ENCODE measurements at places on chromosomes 6 and 20.
A peak's percentile ranks its signal among the peaks of the same experiment; 100 is the strongest.

- no peak for DNase-seq
Measured at GRCh38 chr20:22542427-22542826, 41.9 kb downstream of the FOXA2 start.

- DNase-seq = no peak
Measured at GRCh38 chr20:7773511-7773910, 166.7 kb downstream of the HAO1 start.

GRCh38 chr6:1226277-1227099 is 85.4 kb upstream of the FOXQ1 start:
- DNase-seq = no peak

DNA sequence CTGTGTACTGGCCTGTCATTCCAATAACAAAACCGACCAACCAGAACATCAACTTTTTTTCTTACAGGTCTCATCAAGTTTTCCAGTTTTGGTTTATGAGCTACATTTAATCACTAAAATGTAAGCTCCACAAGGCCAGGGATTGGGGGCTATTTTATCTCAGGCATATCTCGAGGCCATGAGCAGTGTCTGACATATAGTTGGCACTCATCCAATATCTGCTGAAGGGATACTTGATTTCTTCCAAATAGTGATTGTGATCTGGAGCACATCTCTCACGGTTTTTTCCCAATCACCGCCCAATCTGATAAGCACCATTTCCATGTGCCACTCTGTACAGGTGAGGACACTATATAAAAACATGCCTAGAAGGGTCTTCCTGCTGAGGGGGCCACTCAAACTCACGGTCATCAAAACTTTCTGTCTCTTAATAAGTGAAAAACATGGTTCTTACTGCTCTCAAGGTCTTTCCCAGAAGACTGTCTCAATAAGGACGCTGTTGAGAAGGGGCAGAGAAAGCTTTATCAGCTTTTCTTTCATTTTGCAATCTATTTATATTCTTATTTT is 65.5 kb downstream of the MAN1A1 start:
- no peak for DNase-seq

DNA sequence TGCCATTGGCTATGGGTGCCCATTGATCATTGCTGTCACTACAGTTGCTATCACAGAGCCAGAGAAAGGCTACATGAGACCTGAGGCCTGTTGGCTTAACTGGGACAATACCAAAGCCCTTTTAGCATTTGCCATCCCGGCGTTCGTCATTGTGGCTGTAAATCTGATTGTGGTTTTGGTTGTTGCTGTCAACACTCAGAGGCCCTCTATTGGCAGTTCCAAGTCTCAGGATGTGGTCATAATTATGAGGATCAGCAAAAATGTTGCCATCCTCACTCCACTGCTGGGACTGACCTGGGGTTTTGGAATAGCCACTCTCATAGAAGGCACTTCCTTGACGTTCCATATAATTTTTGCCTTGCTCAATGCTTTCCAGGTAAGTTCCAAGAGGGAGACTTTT is 16.4 kb downstream of the ADGRF4 start:
- no peak for DNase-seq

DNA sequence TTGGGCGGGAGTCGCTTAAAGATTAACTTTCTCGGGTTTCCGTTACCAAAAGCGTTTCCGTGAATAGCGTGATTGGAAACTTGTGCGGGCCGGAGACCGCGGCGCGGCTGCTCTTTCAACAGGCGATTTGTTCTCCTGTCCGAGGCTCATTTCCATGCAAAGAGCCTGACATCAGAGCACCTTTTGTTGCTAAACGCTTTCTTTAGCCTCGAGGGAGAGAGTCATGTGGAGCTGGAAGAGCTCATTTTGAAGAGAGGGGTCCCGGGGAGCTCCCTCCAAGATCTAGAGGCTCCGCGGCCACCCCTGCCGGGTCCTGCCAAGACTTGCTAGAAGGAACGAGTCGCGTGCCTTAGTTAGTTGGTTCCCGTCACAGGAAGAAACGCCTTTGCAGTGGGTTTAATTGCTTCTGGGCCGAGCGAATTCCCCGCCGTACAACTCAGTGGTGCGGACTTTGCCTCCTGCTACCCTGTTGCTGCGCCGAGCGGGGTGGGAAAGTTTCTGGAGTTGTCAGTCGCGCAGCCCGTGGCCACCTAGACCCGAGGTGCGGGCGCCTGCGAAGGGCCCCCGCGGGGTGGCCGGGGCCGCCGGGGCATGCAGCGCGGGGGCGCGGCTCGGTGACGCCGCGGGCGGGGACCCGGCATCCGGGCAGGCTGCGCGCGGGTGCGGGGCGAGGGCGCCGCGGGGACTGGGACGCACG is at the start of gene SASH1:
TSS of gene SASH1 (plus strand) at position 489 of the 697 bp plus-strand sequence. CDS start 230 bp downstream, outside the sequence.
- peak; percentile 73 for DNase-seq

DNA sequence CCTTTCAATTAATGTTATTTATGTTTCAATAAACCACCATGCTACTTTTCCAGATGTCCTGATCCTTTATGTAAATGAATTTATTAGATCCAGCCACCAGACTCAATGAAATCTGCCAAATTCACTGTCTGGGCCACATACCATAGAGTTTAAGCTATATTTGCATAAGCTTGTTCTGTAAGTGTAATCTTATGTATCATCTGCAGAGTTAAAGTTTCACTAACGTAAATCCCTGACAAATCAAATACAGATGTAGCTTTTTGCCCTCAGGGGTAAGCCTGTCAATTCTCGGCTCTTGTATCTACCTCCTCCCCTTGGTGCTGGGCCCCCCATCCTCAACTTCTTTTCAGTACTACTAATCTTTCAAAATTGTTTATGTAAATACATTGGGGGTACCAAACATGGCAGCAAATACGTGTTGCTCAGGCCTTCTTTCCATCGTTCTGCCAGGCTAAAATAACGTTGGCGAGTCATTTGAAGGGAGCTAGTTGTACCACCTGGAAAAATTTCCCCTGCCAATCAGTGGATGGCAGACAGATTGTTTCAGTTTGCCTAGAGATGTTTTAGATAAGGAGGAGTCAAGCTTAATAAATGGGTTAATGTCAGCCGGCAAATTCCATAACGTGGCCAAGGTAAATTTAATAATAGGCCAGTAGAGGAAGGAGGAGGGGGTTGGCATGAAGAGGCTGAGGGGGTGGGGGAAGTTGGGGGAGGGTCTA is 79.6 kb downstream of the RPS12 start:
- DNase-seq = peak; percentile 51

DNA sequence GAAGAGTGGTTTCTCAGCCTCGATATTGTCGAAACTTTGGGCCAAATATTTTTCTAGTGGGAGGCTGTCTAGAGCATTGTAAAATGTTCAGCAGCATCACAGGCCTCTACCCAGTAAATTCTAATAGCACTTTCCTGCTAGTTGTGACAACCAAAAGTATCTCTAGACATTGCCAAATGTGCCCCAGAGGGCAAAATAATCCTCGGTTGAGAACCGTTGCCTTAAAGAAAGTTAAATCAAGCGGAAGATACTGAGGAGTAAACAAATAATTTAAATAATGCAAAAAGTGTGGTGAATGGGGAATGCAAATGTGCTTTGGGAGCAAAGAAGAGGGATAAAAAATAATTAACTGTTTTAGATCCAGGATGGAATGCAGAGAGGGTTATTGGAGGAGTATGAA is 106.4 kb upstream of the ASCC3 start:
- DNase-seq = no peak

DNA sequence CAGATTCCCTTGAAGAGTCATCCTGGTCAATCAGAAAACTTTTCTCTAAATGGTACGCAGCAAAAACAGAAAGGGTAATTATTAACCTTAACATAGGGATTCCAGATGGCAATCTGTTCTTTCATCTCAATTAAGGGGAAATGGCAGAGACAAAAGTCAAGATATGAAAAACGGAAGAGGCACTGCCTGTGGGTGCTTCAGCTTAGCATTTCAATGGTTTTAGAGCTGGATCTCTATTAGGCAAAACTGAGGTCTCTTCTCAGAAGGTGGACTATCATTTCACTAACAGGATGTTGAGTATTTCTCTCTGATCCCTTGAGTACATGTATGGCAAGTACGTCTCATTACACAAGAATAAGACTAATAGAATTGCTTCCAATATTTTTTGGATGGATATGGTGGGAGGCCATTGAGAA is 296.9 kb downstream of the HIVEP2 start:
- no peak for DNase-seq

DNA sequence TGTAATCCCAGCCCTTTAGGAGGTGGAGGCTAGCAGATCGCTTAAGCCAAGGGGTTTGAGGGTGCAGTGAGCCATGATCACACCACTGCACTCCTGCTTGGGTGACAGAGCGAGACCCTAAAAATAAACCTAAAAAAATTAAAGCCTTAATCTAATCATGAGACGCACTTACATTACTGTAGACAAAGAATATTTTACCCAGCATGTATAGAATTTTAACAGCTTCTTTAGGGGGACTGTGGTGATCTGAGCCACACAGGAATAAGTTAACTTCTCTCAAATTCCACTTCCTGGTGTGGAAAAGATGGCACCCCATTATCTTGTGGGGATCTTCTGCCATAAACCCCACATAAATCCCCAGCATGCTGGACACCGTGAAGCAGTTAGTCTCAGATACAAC is 2.3 kb upstream of the OOEP start:
- DNase-seq = no peak

DNA sequence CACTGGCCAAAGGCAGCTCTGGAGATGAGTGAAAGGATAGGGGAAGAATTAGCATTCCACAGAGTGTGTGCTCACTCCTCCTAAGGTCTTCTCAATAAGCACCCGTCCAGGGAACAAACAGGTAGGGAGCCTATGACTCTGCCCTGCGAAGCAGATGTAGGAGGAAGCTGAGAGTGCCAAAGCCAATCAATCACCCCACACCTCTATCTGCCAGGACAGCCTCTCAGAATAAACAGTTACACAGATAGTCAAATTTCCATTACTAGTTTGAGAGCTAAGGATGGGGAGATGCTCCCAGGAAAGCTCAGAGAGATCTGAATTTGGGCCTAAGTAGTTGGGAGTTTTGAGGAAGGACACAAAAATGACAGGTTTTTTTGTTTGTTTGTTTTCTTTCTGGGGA is 40.5 kb upstream of the SLA2 start:
- DNase-seq = no peak

DNA sequence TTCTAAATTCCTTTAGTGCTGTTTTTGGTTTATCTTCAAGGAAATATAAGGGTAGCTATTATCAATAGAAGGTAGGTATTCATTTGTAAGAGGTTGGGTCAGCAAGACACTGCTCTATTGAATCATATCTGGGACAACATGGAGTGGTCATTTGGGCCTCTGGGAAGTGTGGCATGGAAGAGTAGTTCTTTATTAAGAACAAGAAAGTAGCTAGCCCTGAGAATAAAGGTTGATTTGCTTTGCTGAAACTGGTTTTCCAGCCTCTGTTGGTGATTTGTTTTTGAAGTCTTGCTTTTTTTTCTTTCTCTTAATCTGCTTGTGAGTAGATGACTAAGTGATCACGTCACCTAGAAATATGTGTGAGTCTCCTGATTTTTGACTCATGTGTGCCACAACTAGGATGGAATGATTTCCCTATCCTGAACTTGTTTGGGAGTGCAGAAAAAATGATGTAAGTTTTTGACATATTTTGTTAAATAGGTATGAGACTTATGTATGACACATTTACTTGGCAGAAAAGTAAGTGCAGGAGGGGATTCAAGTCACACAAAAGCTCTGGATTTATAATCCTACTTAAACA is 381.8 kb downstream of the CENPW start:
- DNase-seq = peak; percentile 95

DNA sequence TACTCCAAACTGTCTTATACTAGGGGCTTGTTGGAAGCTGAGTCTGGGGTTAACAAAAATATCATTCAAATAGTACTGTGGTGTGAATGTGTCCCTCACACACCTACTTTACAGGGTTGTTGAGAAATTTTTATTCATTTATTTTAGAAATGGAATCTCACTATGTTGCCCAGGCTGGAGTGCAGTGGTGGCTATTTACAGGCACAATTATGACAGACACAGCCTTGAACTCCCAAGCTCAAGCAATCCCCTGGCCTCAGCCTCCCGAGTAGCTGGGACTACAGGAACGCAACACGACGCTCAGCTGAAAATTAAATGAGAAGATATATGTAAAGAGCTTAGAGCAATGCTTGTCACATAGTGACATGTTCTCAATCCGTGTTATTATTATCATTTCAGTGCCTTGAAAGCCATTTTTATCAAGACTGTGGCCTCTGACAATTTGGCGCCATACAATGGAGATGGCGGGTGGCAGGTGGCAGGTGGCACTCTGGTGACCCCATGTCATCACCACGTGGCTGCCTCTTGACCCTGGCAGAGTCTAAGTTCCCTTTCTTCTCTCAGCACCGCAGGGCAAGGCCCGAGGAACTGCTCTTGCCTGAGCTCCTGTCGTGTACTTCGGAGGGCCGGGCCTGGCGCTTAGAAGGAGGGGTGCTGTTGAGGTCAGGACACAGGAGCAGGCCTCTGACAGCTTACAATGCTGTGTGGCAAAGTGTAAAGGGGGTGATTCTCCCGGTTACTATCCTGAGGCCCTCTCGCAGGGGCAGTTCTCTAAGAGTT is 64.5 kb downstream of the STX11 start:
- DNase-seq = no peak

GRCh38 chr6:110331816-110332215 is 26.3 kb downstream of the METTL24 start:
- DNase-seq = peak; percentile 40

DNA sequence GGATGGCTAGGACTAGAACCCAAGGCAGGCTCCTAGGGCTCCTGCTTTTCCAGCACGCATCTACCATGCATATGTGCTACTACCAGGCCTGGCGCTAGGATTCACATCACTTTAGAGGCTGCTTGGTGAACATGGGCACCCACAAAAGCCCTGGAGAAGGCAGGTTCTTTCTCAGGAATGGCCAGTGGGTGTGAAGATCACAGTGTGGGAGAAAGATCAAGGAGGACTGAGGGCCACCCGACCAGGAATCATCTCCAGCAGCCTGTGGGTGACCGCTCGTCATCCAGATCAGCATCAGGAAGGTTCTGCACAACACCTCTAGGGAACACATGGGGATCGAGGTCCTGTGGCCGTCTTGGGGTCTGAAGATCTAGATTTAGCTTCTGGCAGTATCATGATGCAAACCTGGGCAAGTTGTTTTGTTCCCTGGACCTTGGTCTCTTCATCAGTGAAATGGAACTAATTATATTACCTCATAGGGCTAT is 27.3 kb downstream of the SRSF3 start:
- DNase-seq = no peak

Data from fibroblast of skin of right quadriceps (primary cell).